ENCODE measurements at places on chromosomes 7 and 10.
A peak's percentile ranks its signal among the peaks of the same experiment; 100 is the strongest.

DNA sequence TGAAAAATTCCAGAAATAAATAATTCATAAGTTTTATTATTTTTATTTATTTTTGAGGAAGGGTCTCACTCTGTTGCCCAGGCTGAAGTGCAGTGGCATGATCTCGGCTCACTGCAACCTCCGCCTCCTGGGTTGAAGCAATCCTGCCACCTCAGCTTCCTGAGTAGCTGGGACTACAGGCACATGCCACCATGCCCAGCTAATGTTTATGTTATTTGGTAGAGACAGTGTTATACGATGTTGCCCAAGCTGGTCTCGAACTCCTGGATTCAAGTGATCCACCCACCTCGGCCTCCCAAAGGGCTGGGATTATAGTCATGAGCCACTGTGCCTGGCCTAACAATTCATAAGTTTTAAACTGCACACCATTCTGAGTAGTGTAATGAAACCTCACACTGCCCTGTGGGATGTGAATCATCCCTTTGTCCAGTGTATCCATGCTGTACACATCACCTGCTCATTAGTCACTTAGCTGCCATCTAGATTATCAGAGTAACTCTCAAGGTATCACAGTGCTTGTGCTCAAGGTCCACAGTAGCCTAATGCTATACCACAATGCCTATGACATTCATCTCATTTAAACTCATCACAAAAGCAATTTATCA is 17.9 kb downstream of the RTKN2 start:
- DNase-seq, result peak; percentile 96

- DNase-seq, result no peak
These were observed 179.3 kb downstream of the HECW1 start for GRCh38 chr7:43291789-43292188.

- no peak for DNase-seq
These were observed 72.2 kb downstream of the DAGLB start for GRCh38 chr7:6375348-6376101.

DNA sequence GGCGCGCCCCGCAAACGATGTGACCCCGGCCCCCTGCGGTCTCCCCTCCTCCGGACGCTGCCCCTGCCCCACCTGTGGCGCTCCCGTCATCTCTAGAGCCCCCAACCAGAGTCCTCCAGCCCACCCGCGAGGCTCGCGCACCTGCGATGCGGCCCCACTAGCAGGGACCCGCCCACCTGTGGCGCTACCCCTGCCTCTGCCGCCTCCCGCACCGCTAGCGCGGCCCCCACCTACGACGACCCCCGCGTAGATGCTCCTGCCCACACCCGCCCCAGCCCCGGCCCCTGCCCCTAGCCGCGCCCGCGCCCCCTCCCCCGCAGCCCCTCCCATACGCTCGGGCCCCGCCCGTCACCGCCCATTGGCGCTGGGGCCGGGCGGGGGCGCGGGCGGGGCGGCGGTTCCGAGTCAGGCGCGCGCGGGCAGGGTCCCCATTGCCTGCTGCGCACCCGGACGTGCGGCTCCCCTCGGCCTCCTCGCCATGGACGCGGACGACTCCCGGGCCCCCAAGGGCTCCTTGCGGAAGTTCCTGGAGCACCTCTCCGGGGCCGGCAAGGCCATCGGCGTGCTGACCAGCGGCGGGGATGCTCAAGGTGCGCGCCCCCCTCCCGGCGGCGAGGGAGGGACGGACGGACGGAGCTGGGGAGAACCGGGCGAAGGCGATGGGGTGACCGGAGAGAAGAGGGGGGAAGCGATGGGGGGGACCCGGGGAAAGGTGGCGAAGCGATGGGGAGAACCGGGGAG is at the start of gene PFKP:
Gene PFKP (plus strand): TSS at position 431 of the 741 bp plus-strand sequence. CDS start 48 bp downstream, at position 479.
- DNase-seq, result peak; percentile 33

DNA sequence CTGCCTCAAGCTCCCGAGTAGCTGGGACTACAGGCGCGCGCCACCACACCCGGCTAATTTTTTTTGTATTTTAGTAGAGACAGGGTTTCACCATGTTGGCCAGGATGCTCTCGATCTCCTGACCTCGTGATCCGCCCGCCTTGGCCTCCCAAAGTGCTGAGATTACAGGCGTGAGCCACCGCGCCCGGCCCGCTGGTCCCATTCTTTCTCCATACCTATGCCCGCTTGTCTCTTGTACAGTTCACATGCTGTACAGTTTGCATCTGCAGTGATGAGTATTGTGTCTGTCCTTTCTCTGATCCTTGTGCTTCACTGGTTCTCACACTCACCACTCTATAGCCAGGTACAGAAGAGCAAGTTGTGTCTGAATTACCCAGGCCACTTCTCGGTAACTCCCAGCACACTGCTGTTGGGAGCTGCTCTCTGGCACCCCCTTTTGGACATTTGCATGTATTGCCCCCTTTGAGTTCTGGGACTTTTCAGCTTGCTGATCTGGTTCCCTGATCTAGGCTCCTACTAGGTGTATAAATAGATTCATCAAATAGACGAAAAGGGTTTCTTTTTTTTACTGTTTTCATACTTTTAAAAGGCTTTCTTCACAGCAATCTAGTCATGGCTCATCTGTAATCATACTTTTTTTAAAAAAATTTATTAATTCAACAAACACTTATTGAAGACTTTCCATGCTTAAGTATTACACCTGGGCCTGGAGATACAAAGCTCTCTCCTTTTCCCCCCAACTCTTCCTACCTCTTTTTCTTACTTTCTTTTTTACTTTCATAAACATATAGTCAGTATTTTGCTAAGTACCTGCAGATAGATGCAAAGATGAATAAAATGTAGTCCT is 53.5 kb downstream of the AOAH start:
- peak; percentile 78 for DNase-seq

GRCh38 chr7:55255496-55256445 is 109.4 kb upstream of the LANCL2 start:
- peak; percentile 83 for DNase-seq

- peak; percentile 68 for DNase-seq
These were observed 458.8 kb downstream of the SORCS1 start for GRCh38 chr10:106705681-106706100.

- DNase-seq, result peak; percentile 55
These were observed 7.3 kb upstream of the ZNF777 start for GRCh38 chr7:149468208-149468607.

GRCh38 chr7:116229366-116229765 is 19.0 kb downstream of the TES start:
- no peak for DNase-seq

DNA sequence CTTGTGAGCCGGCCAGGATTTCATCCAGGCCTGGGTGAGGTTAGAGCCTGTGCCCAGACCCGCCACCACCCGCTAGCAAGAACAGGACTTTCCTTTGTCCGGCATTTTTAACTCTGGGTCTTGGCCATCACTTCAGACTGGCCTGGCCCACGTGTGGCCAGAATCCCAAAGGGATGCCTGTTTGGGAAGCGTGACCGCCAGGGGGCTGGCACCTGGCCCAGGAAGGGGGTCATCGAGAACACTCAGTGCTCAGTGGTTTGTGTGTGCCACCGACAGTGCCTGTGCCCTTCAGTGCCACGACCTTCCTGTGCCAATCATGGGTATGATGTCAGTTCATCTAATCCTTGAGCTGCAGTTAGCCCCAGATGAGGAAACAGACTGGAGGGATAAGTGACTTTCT is 85.0 kb downstream of the ZMIZ1 start:
- DNase-seq, result no peak

DNA sequence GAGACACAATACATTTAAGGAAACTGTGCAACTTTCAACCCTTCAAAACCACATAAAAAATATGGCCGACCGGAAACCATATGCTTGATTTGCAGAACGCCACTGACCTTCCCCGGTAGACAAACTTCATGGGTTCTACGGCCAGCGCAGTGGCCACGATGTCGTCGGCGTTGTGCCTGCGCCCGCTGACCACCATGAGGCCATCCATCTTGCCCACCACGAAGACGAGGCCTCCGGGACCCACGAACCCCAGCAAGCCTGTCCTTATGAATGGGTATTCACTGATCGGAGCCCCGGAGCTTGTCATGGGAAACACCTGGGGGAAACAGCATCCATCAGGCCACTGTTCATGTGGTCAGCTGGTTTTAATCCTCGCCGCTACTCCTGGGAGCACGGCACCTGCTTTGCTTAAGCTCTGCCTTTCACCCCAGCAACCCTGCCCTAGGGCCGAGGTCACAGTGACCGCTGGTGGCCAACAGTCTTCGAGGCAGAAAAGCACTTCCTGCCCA is 229.1 kb downstream of the ZMYND11 start:
- no peak for DNase-seq

DNA sequence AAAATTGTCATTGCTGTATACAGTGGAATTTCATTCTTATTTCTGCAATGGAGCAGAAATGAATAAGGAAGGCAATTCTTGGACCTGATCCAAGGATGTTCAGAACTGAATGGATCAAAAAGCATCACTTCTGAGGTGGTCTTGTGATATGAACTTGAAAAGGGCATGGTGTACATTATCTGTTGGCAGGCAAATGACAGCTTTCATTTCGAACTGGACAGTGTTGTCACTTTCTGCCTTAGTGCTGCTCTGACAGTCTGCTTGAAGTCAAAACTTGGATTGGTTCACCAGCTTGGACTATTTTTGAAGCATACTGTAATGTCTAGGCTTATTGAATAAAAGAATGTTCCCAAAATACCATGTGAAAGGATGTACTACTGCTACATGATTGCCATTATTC is 52.0 kb downstream of the VCL start:
- DNase-seq, result no peak

DNA sequence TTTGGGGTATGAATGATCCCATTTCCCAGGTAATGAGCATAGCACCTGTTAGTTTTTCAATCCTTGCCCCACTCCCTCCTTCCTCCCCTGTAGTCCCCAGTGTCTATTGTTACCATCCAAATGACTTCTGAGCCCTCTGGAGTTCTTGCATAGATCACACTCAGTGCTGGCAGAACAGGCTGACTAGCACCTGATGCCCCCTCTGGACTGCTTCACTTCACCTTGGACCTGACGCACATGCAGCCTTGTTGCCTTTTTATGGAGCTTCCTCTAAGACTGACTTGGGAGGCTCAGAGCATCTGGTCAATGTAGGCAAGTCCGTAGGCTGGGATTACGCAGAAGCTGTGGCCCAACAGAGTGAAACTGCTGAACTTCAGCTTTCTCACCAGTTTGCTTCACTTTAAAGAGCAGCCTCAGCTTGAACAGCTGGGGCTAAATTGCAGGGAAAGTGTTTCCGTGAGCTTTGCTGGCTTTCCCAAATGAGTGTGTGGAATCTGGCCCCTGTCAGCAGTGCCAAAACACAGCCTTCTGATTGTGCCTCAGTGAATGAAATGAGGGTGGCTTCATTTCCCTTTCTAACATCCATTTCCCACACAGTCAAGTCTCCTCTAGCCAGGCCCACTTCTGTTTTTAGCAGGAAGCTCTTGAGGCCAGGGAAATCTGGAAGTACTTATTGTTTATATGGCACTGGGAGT is 48.5 kb downstream of the NXPH1 start:
- no peak for DNase-seq

- no peak for DNase-seq
These were observed 166.4 kb downstream of the MLLT10 start for GRCh38 chr10:21700474-21700873.

DNA sequence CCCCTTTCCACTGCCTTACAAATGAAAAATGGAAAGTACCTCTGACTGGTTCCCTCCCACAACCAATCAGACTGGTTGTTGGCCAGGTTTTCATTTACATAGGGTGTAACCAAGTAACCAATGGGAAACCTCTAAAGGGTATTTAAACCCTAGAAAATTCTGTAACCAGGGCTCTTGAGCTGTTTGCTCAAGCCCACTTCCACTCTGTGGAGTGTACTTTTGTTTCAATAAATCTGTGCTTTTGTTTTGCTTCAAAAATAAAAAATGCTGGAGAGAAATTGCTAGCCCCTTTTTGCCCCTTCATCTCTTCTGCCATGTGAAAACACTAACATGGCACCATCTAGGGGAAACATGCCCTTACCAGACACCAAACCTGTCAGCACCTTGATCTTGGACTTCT is 129.5 kb downstream of the AHR start:
- DNase-seq, result no peak

DNA sequence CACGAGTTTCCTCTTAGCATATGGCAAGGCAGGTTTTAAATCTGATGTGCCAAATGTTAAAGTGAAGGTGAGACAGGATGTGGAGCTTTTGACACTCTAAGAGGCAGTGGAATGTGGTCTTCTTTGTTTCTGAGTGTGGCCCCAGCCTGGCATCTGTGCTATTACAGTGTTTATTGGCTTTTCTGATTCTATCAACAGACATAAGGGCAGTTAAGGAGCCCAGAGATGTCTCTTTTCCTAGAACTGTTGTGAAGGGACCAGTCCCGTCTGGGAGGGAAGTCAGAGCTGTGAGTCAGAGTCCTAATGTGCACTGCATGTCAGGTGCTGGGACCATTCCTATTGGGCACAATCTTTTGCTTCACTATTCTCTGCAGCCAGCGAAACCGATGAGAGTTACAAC is 32.5 kb downstream of the TRUB1 start:
- DNase-seq, result no peak

DNA sequence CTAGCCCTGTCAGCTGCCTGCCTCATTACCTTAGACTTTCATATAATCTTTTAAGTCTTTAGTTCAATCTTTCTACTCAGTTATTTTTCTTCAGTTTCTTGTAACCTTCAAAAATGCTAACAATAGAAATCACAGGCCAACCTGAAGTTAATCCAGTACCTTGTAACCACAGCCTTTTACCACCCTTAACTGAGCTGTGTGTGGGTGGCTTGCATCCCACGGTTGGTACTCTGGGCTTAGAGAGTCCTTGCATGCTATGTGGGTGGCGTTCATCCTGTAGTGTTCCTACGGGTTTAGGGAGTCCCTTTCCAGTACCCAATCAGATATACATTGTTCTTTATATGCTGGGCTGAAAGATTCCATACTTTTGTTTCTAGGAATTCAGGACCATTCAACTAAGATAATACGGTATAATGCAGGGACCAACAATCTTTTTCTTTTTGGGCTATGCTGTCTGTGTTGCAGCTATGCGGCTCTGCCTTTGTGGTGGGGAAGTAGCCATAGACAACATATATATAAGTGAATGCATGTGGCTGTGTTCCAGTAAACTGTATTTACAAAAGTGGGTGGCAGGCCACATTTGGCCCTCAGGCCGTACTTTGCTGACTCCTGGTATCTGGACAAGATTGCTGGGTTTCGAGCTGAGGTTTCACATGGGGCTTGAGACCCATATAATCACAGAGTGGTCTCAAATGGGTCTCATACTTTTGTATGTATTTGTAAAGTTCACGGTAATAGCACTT is 280.8 kb upstream of the LRGUK start:
- no peak for DNase-seq

- no peak for DNase-seq
These were observed 191.2 kb downstream of the PTPRN2 start for GRCh38 chr7:158396301-158396905.

- no peak for DNase-seq
These were observed 8.1 kb downstream of the SEMA4G start for GRCh38 chr10:100977436-100977835.

GRCh38 chr10:2111965-2112364 is 374.6 kb upstream of the ADARB2 start:
- peak; percentile 98 for DNase-seq

- peak; percentile 100 for DNase-seq
These were observed 79.8 kb downstream of the ABI1 start for GRCh38 chr10:26780793-26781601.

GRCh38 chr7:127347567-127348246 is 44.8 kb downstream of the ZNF800 start:
- peak; percentile 77 for DNase-seq

GRCh38 chr10:112819231-112819630 is 130.8 kb upstream of the TCF7L2 start:
- DNase-seq, result no peak

Data from epithelial cell of esophagus (primary cell).